Renal cortical epithelial cell (primary cell): ENCODE measurements at places on chromosomes 3 and 15.

DNA sequence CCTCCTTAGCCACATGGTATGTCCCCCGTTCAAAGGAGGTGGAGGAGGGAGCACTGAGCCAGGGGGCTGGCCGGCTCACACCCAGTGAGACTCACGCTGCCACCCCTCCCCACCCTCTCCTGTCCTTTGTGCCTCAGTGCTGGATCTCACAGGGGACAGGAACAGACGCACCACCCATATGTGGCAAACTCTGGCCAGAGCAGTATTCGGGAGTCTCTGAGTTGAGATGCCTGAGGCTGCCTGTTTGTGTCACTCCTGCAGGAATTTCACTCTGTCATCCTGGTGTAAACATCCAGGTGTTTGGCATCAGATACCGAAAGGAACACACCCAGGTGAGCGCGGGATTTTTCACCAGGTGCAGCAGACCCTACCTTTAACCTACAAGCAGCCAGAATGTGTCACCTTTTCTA, 25.7 kb downstream of the RGMA start:
- peak; percentile 29 for DNase-seq

- peak; percentile 35 for DNase-seq
These were observed 33.5 kb downstream of the BCL2L10 start for GRCh38 chr15:52078876-52079700.

DNA sequence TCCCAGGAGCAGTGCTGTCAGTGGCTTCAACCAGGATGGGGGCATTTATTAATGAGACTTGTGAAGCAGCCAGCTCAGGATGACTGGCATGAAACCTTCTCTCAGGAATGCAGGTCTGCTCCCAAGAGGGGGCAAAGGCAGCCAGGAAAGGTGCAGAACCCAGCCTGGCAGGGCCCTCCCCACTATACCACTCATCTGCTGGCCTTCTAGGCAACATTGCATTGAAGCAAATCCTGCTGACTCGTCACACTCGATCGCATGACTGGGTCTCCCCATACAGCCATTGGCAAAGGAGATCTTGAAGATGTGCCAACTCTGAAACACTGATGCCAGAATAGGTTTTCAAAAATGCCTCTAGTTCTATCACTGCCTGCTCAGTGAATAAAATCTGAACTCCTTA, 65.7 kb upstream of the CMTM7 start:
- DNase-seq = peak; percentile 88

DNA sequence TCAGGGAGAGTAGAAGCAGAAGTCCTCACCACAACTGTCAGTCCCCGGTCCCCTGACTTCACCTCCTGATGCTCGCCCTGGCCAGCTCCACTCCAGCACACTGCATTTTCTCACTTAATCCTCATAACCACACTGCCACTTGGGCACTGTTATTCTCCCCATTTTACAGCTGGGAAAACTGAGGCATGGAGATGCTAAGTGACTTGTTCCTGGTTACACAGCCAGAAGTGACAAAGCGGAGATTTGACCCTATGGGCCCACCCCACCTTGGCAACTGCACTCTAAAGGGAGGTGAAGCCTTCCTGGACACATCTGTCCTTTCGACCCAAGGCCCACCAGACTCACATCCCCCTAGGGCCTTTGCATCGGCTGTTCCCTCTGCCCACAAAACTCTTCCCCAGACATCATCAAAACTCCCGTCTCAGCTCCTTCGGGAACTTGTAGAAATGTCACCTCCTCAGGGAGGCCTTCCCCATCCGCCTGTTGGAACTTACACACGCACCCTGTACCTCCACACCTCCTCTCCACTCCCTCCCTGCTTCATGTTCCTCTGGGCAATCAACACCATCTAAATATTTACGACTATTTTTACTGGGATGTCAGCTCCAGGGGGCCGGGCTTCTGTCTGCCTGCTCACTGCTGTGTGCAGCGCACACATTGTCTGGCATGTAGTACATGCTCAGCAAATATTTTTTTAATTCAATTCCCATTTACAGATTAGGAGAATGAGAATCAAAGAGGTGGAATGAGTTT, 3.1 kb downstream of the GRIP2 start:
- DNase-seq = no peak

- DNase-seq = no peak
These were observed 1.1 kb upstream of the TPM1 start for GRCh38 chr15:63041402-63041973.

GRCh38 chr3:66800941-66801545, 197.1 kb upstream of the KBTBD8 start:
- DNase-seq = peak; percentile 27

DNA sequence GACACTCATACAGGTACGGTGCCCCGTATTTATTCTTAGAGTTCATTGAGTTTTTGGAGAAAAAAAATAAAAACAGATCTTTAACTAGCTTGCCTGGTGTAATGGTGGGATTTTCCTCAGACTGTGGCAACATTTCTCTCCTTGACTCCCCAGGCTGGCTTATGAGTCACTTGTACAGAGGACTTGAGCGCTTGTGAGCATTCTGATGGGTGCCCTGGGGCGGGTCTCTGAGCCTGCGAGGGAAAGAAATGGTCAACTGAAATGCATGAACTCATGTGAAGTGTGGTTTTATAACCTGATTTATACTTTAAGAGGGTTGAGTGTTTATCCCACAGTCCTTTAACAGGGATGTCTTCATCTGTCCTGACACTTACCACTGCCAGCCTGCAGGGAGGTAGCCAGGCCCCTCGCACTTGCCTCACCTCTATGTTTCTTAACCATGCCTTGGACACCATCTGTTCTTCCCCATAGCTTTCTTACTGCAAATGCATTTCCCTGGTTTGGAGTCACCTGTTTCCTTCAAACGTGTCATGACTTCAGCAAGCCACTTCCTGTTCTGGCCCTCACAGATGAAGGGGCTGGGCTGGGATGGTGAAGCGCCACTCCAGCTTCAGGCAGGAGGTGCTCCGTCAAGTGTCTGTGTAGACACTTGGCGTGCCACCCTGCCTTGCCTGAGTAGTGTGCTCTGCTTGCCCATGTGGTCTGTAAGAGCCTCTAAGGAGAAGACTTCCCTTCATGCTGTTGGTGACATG, 118.7 kb downstream of the PDE8A start:
- peak; percentile 48 for DNase-seq

DNA sequence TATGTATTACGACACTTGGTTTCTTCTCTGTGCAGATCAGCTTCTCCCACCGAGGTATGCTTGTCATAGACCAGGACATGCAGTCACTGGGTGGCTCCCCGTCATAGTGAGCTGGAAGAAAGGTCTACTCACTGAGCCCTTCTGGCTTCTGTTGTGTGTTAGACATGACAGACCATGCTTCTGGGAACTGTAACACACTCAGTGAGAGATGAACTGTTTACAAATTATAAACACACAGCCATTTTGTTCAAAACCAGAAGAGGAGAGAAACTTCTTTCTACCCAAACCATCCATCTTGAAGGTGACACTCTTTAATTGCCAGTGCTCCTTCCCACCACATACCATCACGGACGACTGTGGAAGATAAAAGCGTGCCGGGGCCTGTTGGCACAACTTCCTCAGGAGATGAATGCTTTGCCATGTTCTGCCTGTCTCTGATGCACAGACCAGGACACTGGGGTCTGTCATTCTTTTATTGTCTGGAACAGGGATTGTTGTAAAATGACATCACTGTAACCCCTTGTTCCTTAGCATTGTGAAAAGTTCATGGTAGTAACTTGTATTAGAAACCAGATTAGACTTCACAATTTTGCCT, 214.3 kb downstream of the MCTP2 start:
- no peak for DNase-seq

GRCh38 chr3:52243791-52244628, 1.5 kb upstream of the PPM1M start:
- peak; percentile 72 for DNase-seq

DNA sequence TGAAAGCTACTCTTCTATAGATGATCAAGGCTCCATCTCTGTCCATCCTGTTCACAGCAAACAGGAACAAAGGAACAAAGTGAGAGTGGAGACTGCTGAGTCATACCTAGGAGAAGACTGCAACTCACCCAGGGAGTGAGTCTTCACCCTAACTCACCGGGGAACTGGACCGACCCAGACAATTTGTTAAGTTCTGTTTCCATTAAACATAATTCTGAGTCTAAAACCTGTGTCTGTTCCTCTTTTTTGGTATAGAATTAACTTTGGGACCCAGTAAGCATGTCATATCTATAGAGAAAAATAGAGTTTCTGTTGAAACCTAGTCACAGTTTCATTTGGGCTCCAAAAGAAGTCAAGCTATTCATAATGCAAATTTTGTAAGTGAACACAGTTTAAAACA, 21.6 kb downstream of the CCDC80 start:
- peak; percentile 42 for DNase-seq

DNA sequence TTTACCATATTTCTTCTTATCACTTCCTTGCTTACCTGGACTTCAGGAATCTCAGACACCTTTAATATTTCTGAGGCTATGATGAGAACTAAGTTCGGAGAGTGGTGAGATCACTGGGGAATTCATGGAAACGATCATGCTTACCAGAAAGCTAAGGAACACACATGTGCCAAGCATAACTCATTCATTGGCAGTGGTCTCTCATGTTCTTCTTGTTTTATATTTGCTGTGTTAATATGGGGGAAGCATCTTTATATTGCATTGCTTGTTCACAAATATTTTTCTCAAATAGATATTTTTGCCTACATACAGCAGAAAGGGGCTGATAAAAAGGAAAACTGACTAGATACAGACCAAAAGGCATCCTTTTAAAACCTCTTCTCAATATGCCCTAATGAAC, 55.8 kb downstream of the COL6A6 start:
- no peak for DNase-seq

GRCh38 chr3:193982258-193982659, 153.7 kb upstream of the HES1 start:
- no peak for DNase-seq

- no peak for DNase-seq
These were observed 2.0 kb downstream of the ACAN start for GRCh38 chr15:88805031-88805780.

DNA sequence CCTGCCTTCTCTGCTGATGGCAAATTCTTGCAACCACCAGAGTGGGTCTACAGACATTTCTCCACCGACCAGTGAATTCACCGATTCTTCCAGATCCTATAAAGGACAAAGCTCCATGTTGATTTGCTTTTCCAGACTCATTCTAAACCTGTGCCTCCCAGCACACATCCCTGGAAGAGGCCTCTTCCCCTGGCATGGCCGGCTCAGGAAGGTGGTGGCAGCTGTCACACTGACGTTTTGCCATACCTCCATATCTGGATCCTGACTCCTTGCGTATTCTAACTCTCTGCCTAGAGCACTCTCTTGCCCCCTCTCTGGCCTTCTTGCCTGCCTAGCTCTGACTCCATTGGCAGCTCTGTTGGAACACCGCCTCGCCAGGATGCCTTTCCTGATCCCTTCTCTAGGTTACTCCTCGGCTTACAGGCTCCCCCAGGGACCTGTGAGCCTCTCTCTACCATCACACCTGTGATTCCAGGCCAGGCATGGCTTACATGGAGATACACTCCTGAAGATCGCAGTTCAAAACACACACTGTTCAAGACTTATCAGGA, 31.0 kb downstream of the SLCO2A1 start:
- DNase-seq = no peak

DNA sequence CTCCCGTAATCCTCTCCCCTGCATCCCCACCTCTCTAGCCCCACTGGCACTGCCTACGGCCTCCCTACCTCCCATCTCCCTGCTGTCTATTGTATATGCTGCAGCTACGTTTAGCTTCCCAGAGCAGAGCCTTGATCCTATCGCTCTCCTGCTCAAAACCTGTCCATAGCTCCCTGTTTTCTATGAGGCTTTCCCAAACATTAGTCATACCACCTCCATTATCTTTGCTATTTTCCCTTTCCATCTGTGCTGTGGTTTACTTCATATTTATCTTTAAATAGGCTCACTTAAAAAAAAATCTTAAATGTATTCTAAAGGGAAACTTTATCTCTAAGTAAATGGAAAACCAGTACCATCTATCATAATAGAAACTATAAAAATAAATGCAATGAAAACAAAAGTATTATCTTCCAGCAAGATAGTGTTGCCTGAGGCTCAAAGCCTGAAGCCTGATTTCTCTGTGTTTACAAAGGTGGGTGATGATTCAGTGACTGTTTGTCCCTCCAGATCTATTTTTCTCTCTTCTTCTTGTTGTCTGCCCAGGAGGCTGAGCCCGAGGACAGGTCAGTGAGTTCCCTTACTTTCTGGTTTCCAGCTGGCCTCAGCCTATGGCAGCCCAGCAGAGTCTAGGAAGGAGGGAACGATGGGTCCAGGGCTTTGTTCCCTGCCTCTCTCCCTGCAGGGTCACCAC, 397.1 kb upstream of the CFAP20DC start:
- DNase-seq = no peak

DNA sequence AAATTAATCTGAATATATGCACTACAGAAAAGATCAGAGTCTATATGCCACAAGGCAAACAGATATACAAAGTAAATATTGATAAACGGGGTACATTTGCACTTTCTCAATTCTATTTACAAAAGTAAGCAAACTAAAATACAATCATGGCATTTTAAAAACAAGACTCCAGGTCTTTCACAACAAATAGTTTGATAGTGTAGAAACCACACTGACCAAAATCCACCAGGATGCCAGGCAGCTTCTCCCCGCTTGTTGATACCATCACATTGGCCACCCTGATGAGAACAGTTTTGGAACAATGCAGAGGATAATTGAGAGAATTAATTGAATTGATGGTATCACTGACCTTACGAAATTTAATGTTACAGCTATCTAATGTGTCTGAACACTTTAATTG, 190.6 kb upstream of the TMCO5A start:
- DNase-seq = no peak

DNA sequence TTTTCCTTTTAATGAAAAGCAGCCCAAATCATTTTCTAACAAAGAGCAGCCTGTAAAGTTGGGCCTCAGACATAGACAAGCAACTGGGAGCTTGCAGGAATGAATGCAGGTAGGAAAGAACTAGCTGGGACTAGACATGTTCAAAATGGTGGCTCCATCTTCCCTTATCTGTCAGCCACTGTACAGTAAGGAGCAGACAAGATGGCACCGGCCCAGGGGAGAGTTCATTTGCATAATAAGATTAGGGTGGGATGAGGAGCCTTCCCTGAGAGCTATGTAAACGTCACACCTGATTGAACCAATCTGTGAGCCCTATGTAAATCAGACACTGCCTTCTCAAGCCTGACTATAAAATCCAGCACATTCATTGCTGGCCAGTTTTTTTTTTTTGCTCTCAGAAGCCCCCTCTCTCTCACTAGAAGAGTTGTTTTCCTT, 59.7 kb upstream of the GK5 start:
- DNase-seq = no peak

- DNase-seq = no peak
These were observed 80.2 kb downstream of the CBLB start for GRCh38 chr3:105788593-105788992.

- no peak for DNase-seq
These were observed 104.2 kb downstream of the CORO2B start for GRCh38 chr15:68683026-68683425.
